Right atrium auricular region (tissue), 2 donors: ENCODE measurements at places on chromosomes 16 and 17. TPM values are rescaled to one million over a fixed set of nuclear protein-coding genes. Genes with fewer than 3 reads are reported as not detected.

- DNase-seq = peak; percentile 67
Measured at GRCh38 chr16:3793161-3793576, 75.8 kb upstream of the TRAP1 start.

DNA sequence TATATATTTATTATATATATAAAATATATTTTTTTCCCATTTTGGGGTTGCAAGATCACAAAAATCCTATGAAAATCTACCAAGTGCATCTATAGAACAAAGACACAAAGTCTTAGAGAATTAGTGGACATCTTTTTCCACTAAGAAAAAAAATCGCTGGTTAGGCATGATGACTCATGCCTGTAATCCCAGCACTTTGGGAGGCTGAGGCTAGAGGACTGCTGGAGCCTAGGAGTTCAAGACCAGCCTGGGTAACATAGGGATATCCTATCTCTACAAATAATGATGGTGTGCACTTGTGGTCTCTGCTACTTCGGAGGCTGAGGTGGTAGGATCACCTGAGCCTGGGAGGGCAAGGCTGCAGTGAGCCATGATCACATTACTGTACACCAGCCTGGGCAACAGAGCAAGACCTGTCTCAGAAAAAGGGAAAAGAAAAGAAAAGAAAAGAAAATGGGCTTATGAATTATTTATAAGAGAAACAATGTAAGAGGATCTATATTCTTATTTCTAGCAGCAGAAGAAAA is 185.1 kb upstream of the PSMD7 start:
- no peak for DNase-seq

DNA sequence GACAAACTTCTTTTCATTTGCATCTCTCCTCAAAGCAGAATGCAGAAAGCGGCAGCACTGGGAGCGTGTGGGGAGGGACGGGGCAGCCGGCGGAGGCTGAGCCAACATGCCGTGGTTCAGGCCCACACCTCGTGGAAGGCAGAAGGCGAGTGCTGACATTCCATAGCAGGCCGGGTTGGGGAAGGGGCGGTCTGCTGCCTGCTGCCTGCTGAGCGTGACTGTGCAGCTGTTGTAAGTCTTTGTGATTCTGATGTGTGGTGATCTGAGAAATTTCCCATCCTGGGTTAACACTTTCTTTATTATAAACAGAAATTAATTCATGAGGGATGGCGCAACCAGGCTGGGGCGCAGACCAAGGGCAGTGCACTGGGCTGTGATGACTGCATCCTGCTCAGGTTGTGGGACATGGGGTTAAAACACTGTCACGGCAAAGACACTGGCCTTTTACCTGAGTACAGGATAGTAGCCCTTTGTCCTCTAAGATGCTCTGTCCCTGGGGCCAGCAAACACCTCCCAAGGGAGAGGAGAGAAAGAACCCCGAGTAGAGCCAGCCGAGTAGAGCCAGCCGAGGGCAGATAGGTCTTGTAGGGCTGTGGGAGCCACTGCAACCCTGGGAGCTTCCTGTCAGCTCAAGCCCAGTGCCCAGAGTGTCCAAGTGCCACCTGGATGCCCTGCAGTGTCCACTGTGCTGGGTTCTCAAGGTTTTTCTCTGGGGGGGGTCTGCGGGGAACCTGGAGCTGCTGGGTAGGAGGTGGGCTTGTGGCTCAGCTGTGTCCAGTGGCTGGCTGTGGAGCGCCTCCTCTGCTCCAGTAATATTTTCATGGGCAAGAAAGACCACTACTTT is 8.8 kb upstream of the DNASE1 start:
- DNase-seq = no peak

Gene SBK1
- total RNA-seq = 0.52 TPM

Gene PLSCR3
- total RNA-seq = 21.6 TPM

Gene ATP1B2
- 2.2 TPM for total RNA-seq
